ENCODE measurements at places on chromosomes 7 and 10.

DNA sequence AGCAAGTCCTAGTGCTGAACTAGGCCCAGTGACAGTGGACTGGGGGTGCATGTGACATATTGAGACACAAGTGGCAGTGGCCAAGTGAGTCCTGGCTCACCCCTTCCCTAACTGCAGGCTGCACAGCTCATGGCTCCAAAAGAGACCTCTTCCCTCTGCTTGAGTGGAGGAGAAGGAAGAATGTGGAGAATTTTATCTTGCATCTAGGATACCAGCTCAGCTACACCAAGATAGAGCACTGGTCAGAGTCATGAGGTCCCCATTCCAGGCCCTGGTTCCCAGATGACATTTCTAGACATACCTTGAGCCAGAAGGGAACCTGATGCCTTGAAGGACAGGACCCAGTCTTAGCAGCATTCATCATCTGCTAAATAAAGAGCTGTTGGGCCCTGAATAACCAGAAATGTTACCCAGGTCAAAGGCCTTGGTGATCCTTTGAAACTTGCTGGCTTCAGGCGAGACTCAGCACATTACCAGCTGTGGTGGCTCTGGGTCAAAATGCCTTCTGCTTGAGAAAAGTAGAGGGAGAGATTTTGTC lies 114.5 kb downstream of the CDC14C start:
- no peak for DNase-seq

- no peak for DNase-seq
These were observed 27.1 kb downstream of the NMT2 start for GRCh38 chr10:15141136-15142054.

GRCh38 chr10:121781101-121781500 lies 146.7 kb downstream of the ATE1 start:
- no peak for DNase-seq

- no peak for DNase-seq
These were observed 404 bp upstream of the FMC1 start for GRCh38 chr7:139340808-139341057.

GRCh38 chr7:30710669-30711068 lies 28.4 kb upstream of the CRHR2 start:
- no peak for DNase-seq

Data from AG04450 (cell line).